ENCODE measurements at places on chromosomes 2 and 18.

DNA sequence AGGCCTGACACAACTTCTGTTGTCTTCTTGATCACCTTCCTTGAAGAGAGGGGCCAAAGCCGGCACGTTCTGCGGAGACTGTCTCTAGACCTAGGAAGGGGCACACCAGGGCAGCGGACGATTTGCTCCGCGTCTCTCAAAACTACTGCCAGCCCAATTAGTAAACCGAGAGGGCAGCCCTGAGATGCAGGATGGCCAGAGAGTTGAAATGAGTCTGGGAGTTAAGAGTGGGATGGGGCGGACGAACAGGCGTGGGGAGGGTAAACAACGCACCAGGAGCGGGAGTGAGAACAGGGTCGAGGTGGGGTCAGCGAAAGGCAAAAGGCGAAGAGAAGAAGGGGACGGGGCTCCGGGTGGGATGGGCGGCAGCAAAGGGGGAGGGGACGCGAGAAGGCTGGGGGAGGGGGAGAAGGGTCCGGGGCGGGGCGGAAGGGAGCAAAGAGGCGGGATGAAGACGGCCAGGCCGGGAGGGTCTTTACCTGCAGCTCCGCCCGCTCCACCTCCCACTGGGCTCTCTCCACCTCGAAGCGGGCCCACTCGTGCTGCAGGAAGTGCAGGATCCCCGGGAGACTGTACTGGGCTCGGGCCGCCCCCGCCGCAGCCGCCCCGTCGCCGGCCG is 476 bp downstream of the STRN start:
- DNase-seq: peak; percentile 9

DNA sequence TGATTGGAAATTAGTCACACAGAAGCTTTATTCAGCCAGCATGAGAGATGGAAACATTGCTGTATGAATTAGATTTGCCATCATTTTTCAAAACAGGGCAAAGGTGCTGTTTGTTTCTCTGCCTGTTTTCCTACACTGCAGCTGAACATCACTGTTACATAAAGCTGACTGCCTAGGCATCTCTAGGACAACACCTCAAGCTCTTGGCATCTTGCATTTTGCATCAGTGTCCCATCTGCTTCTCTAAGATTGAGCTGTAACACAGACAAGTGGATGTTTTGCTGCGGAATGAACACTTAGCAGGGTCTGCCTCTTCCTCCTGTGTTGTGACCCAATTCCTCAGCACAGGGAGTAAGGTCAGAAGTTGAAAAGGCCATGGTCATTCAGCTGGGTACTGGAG is 4.9 kb downstream of the CCT7 start:
- DNase-seq: no peak

DNA sequence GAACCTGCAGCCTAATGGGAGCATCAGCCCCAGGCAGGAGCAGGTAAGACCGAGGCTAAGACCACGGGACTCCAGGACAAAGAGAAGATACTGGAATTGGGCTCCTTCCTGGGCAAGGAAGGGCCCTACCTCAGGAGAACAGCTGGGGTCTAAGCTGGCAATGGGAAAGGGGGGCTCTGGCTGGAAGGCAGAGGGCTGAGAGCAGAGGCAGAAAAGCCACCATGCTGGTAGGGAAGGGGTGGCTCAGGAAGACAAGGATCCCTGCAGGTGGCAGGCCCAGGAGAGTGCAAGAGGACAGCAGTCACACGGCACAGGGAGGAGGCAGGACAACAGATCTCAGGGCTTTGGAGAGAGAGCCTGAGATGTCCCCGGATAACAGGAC is 203.5 kb downstream of the NDUFA10 start:
- no peak for DNase-seq

DNA sequence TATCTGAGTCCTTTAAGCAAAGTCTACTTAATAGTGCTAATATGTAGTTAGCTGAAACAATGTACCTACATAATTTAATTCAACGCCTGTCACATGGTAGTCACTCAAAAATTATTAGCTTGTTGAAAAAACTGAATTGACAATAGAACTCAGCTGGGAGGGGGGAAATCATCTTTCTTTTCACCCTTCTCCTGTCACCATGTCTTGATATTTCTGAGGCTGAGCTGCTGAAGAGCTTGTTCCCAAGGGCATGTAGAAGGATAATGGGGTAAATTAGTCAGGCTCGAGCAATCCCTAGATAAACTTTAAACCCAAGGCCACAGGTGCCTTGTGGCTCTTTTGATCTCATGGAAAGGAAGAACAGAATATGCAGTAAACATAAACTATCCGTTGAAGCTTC is 339.6 kb upstream of the LRATD1 start:
- no peak for DNase-seq

DNA sequence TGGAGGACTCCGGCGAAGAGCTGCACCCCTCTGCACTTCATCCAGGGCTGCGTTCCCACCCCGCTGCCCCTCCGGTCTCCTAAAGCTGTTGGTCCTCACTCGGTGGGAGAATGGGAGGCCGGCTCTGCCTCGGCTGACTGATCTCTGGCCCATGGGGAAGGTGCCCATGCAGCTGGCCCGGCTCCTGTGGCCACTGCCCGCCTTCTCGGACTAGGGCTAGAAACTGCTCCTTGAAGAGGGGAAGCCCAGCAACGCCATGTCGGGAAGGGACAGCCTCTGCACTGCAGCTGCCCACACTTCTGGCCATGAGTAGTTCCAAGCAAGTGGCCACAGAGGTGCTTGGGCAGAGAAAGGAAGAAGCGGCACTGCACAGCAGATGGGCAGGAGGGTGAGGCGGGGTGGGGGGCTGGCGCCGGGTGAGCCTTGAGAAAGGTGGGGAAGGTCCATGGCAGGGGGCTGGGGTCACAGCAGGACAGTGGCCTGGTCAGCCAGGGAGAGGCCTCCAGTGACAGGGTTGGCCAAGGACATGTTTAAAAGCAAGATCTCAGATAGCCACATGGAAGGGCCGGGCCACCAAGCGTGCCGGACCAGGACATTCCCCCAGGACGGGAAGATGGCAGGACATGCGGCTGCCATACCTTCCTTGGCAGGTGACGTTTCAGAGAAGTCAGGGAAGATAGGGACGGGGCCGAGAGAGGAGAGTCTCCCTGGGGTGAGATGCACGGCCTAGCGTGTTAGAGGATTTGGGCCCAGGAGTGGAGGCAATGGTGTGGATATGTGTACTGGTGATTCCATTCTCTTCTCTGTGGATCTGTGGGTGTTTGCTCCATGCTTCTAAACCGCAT is 158.8 kb upstream of the HDAC4 start:
- DNase-seq: no peak

GRCh38 chr2:74863802-74864248 is 29.9 kb downstream of the HK2 start:
- DNase-seq: no peak

DNA sequence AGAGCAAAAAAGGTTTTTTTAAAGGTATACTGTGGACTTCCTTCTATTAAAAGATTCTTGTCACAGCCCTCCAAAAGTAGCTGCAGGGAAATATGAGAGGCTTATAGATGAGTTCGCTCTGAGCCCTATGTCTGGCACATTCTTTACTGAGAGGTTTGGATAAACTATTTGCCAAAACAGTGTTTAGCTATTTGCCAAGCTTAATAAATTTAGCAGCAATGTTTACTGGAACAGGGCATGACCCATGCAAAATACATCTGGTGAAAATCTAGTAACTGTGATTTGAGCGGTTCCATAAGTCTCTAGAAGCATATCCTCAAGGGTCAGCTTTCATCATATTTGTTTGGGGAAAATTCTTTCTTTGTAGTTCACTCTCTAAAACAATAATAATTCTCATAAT is 1696.7 kb upstream of the PIK3C3 start:
- no peak for DNase-seq

DNA sequence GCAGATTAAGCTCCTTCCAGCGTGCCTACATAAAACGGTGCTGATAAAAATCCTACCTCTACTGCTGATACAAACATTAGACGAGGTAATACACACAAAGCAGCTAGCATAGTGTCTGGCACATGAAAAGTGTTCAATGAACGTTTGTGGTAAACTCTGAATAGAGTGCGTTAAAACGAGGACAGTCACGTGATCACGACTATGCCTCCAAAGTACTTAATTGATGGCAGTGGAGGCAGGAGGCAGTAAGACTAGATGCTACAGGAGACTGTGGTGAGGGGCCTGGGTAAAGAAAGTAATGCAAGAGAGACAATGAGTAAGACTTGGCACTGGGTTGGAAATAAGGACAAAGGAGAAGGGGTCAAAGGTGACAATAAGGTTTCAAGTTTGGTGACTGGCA is 32.1 kb upstream of the LHCGR start:
- DNase-seq: no peak

GRCh38 chr18:41955688-41956087 is 654 bp downstream of the PIK3C3 start:
- DNase-seq: no peak

DNA sequence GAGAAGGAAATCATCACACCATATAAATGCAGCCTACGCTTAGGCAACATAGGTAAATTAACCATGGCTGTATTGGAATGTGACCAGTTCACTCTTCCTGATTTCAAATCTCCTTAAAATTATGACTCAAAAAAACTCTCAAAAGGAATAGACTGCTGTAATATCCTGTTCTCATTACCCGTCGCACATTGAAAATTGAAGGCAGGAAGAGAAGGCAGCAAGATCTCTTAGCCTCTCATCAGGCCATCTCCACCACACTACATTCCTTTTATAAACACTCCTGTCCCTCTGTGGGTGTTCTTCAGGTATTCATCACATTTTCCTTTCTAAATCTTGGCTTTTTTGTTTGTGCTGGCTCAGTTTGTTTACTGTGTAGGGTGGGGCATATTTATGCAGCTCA is 83.2 kb downstream of the PPP1R1C start:
- DNase-seq: no peak

DNA sequence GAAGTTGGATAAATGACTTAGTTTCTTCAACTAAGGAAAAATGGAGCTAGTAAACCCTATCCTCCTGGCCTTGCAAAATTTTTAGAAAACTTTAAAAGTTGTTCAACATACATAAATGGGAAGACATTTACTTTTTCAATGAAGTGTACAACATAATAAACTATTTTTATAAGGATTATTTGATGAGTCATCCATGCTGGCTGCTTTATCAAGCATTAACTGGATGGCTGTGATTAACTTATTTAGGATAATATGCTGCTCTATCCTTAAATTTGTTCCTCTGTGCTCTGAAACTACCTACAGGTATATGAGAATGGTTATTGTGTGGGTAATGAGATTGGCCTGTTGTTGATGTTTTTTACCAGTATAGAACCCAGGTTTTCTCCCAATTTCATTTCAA is 21.3 kb downstream of the DYTN start:
- DNase-seq: no peak

DNA sequence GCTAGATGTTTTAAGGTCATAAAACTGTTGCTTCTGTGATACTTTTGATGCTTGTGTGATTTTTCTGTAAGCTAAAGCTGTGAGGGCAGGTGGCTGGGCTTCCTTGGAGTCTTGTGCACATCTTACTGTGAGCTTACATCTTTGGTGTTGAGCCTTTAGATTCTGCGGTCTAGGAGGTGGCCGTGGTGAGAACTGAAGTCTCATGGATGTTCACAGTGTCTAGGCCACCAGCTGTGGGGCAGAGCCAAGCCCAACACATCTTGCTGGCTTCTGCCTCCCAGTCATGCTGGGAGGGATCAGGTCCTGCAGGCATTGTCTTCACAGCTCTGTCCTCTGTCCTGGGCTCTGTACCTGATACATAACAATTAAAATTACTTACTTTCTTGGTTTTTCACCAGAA is 219.7 kb upstream of the HS6ST1 start:
- DNase-seq: no peak

DNA sequence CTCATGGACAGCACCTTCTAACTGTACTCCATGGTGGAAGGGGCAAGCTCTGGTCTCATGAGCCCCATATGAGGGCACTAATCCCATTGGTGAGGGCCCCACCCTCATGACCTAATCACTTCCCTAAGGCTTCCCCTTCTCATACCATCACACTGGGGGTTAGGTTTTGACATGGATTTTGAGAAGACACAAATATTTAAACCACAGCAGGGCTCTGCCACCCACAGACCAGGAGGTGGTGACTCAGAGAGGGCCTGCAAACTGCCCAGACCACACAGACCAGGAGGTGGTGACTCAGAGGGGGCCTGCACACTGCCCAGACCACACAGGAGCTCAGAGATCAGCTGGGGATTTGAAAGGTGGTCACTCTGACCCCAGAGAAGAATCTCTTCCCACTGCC is 222.0 kb downstream of the KLHL29 start:
- no peak for DNase-seq

GRCh38 chr2:126658905-126659561 is 3.1 kb downstream of the GYPC start:
- DNase-seq: no peak

GRCh38 chr2:7847321-7847720 is 834.5 kb upstream of the ID2 start:
- no peak for DNase-seq

GRCh38 chr2:190881084-190881597 is 520 bp downstream of the GLS start:
- DNase-seq: no peak

DNA sequence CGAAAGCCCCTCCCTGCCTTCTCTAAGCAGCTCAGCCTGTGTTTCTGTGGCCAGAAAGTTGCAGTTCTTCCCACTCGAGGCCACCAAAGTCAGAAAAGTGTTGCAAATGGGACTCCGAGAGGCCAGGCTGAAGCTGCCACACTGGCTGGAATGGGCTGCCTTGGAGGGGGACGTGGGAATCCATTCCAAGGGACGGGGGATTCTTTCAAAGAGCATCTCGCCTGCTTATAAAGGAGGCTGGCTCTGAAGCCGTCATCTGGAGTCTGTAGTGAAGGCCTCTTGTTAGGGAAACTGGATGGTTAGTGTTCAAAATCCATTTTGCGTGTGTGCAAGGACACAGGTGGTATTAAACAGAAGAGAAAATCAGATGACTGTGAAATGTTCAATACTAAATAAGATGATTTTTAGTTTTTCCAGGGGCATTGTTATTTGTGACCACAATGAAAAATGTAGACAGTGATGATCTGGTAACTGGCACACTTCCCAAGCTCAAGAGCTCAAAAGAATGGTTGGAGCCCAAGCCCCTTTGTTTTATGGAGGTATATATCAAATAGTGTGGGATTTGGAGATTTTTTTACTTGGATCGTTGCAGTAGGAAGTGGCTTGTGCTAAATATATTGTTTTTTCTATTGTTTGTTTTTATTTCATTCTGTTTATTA is 782 bp downstream of the FAM228B start:
- no peak for DNase-seq

DNA sequence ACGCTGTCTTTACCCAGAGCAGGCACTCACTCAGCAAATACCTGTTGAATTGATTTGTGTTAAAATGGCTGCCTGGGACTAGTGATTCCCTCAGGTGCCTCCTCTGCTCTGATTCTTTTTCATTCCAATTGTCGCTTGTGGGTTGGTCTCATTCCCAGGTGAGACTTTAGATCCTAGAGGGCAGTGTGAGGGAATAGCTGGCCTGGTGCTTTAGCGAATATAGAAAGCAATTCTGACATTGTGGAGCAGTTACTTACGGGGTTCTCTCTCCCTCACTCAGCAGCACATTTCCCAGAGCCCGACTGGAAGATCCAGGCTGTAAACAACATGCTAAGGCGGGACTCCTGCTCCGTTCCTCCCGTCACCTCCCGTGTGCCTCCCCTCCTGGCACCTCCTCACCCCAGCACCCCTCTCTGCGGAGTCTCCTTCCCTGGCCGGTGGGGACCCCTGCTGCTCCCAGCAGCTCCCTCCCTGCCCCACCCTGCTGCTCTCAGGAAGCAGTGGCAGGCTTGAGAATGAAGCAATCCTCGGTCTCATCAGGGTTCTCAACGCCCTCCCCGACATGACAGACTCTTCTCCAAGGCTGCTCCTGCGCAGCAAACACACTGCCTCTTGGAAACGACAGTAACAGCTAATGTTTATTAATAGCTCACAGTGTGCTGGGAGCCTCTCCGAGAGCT is 26.9 kb downstream of the CELF4 start:
- DNase-seq: no peak

GRCh38 chr18:51151568-51152511 is 45.6 kb downstream of the MEX3C start:
- DNase-seq: no peak

- DNase-seq: no peak
Observed at GRCh38 chr2:53312721-53313120, 454.9 kb upstream of the CHAC2 start.
